ENCODE measurements at places on chromosomes 2 and 18.

GRCh38 chr2:102422910-102423309, at the start of gene IL18RAP:
Gene IL18RAP (plus strand): TSS chr2:102423160. CDS start chr2:102423278, 118 bp downstream.
- DNase-seq, result no peak

DNA sequence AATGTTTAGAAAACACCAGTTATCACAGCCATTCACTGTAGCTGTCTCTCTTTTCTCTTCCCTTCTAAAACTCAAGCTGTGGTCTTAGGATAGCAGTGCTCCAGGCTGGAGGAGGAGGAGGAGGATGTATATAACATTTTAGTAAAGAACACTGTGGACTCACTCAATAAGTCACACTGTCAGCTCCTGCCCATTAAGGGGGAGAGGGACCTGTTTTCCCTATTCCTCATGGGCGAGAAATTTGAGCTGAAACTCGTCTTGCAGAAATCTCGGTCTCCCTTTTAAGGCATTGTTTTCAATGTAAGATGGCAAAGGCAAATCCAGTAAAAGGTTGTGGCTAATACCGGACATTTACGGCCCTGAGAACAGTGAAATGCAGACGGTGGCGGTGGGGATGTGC, 114.8 kb upstream of the ZNF236 start:
- no peak for DNase-seq

DNA sequence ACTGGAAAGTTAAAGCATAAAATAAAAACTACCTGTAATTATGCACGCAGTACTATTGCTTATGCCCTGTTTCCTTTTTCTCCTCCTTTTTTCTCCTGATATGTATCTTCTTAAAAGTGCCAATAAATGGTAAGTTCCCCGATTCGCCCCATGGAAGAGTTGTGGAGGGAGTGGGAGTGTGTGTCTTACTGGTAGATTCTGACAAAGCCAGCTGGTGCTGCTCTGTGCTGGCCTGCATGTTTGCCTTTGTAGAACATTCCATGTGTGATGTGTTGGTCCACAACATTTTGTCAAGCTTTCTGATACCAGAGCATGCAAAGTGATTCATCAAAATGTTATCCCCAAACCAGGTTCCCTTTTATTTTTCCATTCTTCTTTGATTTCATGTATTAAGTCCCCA, 356.9 kb upstream of the RAB12 start:
- no peak for DNase-seq

DNA sequence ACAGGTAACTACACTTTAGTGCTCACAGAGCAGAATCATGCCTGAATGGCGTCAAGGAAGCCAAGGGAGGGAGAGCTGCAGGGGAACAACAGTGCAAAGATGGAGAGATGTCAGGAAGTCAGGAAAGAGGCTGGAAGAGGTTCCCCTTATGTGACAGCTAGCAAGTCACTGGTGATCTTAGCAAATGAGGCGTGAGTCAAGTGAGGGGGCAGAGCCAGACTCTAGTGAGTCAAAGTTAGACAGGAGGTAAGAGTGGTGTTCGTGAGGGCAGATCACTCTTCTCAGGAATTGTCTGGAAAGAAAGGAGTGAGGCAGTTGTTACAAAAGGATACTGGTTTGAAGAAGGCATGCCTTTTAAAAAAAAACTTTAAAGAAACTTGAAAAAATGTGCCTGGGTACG, 87.1 kb downstream of the MEP1B start:
- no peak for DNase-seq

DNA sequence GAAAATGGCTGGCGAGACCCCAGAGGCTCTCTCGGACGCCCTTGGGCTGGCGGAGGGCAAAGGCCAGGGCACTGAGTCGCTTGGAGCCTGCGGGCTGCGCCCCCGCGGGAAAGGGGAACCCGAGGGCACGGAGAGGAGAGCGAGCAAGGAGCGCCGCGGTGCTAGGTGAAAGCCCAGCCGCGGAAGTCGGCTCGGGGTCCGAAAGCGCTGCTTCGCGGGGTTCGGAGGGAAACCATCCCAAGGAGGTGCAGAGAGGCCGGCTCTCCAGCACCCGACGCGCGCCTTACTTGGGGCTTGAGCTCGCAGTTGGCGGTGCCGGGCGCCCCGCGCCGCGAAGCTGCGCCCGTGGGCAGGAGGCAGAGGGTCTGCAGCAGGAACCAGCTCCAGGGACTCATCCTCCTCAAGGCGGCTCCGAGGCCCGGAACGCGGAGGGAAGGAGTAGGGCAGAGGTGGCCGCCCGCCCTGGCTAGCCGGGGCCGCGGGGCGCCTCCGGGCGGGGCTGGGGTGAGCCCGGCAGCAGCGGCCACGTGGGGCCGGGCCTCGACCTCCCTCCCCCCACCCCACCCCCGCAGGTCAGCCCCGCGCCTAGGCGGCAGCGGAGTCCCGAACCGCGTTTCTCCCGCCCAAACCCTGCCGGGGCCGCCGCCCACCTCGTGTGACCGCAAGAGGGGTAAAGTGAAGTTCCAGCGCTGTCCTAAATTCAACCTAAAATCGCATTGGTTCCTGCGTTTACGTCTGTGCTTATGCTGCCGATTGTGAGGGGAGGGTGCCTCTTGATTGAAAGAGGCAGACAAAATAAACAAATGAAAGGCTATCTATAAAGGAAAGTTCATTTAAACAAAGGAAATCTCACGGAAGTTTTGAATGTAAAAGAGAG, at the start of gene TRABD2A:
Gene TRABD2A (minus strand): TSS at position 440 of the 877 bp plus-strand sequence. CDS start 45 bp downstream, at position 395.
- no peak for DNase-seq

DNA sequence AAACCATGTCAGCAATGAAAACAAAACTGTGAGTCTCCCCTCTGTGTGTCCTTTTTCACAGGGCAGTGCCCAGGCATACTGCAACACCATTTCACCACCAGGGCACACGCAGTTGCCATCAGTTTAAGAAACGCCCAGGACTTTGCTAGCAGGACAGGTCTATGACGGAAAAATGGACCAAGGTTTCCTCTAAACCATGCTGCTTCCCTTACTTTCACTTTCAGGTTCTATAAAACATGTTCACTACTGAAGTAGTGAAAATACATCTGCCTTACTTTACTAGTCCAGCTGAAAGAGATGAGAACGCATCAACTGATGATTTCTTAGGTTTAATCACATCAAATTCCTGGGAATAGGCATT, 110.5 kb downstream of the TCF4 start:
- no peak for DNase-seq

GRCh38 chr2:10095175-10095574, 15.0 kb upstream of the CYS1 start:
- no peak for DNase-seq

DNA sequence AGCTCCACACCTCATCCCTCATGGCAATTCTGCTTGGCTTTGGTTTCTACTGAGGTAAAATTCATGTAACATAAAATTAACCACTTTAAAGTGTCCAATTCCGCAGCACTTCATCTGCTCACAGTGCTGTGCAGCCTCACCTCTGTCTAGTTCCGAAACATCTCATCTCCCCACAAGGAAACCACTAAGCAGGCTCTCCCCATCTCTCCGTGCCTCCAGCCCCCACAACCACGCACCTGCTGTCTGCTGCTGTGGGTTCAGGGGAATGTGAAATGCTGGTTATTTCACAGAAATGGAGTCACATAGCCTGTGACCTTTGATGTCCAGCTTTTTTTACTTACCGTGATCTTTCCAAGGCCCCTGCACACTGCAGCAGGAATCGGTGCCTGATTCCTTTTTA, 7.7 kb upstream of the GPC1 start:
- no peak for DNase-seq

DNA sequence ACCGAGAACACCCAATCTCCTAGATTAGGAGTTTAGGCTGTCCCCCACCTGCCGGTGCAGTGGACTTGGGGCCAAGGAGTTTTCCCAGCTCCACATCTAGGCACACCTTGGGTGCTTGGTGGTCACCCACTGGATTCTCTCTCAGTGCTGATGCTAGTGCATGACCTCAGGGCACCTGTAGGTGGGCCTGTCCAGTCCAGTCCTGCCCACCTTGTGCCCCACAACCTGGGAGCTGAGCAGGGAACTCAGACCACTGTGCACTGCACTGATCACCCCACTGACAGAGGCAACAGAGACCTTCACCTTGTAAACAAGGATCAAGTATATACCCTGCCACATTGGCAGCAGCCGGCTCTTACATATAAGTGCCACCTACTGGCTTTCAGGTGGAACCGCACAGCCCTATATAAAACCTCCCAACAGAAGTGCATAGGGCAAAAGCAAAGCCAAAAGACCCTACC, 12.7 kb upstream of the CDH19 start:
- no peak for DNase-seq

DNA sequence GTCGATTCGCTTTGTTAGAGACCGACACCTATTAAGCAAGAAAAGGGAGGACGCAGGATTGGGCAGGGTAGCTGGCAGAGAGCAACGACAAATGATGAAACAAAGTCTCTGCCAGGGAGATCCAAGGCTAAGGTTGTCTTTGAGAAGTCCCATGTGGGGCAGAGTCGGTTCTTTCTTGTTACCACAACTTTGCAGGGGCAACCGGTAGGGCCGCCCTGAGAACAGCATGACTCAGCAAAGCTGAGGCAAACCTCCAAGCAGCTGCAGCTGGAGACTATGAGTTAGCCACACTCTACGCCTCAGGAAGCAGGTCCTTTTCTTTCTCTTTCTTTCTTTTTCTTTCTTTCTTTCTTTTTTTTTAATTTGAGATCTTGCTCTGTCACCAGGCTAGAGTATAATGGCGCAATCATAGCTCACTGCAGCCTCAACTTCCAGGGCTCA, 452.3 kb upstream of the ID2 start:
- no peak for DNase-seq

- DNase-seq, result no peak
These were observed 194.4 kb downstream of the LPIN1 start for GRCh38 chr2:11940799-11941198.

GRCh38 chr2:127622561-127623387, 23.2 kb upstream of the GPR17 start:
- DNase-seq, result peak; percentile 6

DNA sequence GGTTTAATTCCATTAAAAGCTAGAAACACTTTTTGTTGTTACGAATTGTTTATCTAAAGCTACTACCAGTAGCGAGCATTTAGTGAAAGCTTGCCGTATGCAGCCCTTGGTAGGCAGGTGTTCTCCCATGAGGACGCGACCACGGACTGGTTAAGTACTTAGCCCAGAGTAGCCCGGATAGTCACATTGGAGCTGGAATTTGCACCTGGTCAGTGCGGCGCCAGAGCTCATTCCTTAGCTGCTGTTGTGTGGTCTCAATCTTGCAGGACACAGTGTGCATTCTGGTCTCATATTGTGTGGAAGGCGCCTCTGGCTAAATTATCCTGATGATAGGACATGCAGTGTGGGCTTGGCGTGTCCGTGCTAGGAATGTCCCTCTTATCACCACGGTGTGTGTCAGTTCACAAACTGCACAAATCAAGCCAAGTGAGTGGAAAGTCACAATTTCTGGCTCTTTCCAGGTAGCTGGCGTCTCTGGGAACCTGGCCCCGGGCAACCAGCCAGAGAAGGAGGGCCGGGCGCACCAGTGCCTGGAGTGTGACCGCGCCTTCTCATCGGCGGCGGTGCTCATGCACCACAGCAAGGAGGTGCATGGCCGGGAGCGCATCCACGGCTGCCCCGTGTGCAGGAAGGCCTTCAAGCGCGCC, 133.3 kb downstream of the ZNF236 start:
- no peak for DNase-seq

DNA sequence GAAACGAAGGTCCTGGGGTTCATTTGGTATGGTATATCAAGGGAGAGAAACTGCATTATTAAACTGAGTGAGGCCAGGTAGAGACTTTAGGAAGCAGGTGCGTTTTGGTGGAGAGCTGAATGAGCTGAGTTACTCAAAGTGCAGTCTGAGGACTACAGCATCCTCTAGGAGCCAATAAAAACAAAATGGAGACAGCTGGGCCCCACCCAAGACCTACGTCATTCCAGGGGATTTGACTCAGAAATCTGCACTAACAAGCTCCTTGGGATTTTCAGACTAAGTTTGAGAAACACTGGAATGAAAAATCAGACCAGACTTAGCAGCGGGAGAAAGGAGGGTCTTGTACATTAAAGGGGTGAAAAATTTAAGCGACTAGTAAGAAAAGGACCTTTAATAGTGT, 131.5 kb downstream of the UXS1 start:
- DNase-seq, result no peak

GRCh38 chr2:219184121-219184520, 6.0 kb downstream of the RETREG2 start:
- no peak for DNase-seq

GRCh38 chr2:220104871-220105351, 477.5 kb downstream of the SLC4A3 start:
- no peak for DNase-seq

DNA sequence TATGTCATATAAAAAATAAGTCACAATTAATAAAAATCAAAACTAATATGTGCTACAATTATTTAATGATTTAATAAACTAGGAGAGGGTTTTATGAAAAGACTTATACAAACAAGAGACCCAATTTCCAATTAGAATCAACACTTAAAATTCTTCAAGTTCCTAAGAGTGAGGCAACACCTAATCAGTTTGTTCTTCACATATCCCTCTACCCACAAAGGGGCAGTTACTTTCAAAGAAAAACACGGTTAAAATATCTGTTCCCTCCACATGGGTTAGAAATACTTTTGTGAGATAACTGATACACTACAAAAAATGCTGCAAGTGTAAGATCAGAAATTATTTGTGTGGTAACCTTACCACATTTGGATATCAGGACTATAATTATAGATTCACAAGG, 357.0 kb downstream of the ERBB4 start:
- DNase-seq, result no peak

DNA sequence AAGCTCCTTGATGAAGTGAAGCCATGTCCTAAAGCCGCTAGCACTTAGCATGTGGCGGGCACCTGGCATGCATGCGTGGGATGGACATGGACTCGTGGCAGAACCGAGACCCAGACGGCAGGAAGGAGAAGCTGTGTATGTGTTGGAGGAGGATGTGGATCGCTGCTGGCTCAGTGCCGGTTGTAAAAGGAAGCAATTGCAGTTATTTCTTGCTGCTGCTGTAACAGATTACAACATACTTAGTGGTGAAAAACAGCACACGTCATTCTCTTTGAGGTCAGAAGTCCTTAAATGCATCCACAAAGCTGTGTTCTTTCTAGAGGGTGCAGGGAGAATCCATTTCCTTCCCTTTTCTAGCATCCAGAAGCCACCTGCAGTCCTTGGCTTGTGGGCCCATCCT, 74.6 kb downstream of the AGAP1 start:
- DNase-seq, result no peak

- DNase-seq, result no peak
These were observed 31.7 kb downstream of the UBE2F start for GRCh38 chr2:237998530-237998929.

DNA sequence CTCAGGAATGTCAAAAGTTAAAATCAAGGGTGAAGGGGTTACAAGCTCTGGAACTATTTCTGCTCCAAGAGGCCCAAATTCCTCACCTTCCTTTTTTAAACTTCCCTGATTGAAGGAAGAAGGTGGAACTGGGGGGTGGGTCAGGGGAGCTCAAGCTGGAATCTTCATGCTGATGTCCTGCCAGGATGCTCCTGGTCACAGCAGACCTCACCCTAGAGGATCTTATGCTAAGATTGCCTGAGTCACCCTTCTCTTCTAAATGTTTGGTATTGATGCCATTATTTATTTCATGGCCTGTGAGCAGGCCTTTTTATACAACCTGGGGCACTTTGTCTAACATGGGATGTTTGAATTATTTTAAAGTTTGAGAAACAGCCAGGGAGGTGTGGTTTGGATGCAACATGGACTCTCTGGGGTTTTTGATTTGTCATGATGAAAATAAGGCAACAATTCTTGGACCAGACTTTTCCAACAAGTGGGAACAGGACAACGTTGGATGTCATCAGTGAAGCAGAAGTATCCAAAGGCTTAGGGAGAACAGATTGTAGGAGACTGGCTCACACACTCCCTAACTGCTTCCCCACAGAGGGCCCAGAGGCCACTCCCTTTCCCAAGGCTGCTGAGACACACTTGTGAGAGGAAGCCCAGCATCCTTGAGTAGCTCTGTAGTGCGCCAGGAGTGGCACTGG, 420.2 kb upstream of the MEX3C start:
- DNase-seq, result no peak

GRCh38 chr2:138948070-138948539, 167.9 kb upstream of the NXPH2 start:
- DNase-seq, result no peak
